CD4-positive, alpha-beta T cell treated with Interleukin-4 for 4 hours (primary cell): ENCODE measurements at places on chromosomes 4 and X.
A peak's percentile ranks its signal among the peaks of the same experiment; 100 is the strongest.

- DNase-seq = no peak
Measured at GRCh38 chr4:38071801-38072431, 111.7 kb downstream of the PTTG2 start.

DNA sequence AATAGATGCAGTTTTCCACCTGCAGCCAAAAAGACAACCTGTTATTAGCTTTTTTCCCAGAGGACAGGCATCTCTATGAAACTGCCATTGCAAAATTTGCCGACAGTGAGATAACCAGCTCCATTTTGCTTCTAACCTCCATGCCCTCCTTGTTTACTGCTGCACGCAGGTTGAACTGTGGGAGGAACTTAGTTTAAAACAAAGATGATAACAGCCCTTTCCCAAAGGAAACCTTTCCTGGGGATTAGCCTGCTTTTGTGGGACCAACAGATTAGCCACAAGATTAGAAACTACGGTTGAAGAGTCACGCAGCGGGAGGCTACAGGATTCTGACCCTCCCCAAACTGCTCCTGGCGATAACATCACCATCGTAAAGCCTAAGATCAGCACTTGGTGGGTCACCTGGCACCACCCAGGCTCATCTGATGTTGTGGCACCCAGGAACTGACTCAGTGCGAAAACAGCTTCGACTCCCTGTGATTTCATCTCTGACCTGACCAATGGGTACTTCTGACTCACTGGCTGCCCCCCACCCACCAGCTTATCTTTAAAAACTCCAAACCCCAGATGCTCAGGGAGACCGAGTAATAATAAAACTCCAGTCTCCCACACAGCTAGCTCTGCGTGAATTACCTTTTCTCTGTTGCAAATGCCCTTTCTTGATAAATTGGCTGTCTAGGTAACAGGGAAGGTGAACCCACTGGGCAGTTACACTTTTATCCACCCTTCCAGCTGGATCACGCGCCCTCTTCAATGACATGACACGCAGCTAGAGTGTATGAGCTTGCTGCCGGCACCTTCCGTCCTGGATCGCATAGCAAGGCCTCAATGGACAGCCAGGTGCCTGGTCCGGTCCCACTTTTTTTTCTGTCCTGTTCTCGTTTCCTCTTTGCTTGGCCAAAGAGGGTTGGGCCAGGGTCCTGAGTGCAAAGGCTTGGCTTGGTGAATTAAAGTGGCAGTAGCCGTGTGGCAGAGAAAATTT lies 27.2 kb downstream of the NOP14 start:
- DNase-seq = peak; percentile 92

DNA sequence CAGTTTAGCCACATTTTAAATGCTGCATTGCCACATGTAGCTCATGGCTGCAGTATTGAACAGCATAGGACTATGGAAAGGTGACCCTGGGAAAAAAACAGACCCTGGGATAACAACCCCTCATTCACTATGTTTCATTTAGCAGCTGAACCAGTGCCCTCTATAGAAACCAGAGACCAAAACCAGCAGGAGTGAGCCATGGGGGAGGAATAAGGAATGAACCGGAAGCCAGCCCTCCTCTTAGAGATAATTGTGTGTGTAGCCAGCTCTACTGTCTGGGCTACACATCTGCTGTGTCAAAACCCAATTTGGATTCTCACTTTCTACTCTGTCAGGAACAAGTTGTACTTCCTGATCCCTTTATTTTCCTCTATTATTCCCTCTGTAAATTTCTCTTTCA lies 158.5 kb upstream of the S100G start:
- DNase-seq = no peak

DNA sequence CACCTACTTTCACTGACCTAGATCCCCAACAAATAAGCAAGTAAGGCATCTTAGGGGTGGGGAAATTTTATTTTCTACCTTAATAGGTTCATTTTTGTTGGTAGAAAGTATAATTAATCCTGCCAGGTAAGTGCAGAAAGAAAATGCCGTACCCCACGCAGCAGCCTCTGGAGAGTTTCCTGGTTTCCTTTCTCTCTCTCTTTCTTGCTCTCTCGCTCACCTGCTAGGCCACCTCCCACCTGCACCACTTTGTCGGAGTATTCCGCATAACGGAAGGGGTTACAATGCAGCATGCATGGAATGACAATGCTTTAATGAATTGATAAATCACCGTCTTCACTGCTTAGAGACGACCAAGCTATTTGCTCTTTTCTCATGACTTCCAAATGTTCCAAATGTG lies 101.0 kb downstream of the SCD5 start:
- DNase-seq = no peak

DNA sequence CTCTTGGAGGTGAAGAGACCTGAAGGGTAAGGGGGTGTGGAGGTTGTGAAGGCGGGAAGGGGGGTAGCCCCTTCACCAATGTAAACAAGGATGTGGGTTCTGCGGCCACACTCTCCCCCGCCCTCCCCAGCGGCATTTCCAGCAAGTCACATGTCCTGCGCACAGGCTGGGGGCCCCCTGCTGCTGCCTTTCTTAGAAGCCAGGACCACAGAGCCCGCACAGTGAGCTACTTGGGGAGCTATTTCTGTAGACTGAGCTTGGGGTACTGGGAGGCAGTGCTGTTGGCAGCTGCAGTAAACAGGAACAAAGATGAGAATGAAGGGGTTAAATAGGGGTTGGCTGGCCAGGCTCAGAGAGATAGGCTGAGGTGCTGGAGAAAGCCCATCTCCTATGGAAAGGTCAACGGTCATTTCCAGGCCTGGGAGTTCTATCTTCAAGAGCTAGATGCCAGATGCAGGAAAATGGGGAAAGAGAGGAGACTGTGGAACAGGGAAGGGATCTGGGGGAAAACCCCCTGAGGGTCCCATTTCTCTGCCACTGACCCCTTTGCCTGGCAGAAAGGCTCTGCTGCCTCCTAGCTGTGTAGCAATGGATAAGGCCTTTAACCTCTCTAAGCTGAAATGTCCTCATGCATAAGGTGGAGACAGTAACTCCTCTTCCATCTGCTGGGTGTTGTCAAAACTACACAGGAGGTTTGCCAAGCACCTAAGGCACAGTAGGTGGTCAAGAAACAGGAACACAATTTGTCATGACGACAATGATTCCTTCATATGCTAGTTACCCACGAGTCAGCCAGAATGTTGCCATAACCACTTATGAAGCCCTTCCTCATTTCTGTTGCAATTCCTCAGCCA lies 18.5 kb upstream of the PIM2 start:
- DNase-seq = peak; percentile 92

DNA sequence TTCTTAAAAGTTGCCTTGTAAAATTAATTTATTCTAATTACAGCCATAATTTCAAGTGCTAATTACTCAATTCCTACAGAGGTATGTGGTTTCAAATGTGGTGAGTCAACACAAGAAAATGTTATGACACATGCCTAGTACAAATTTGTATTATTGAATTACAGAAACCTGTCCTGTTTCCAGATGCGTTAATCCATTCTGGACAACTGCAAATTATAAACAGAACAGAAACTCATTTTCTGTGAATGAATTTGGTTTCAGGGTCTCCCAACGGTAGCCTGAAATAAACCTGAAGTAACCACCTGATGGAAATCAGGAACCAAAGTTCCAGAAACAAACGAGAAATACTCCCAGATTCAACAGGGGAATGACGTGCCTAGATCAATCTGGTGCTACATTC lies 328.6 kb upstream of the F9 start:
- DNase-seq = no peak

- DNase-seq = no peak
Measured at GRCh38 chr4:139734201-139734874, 68.7 kb downstream of the MGST2 start.

DNA sequence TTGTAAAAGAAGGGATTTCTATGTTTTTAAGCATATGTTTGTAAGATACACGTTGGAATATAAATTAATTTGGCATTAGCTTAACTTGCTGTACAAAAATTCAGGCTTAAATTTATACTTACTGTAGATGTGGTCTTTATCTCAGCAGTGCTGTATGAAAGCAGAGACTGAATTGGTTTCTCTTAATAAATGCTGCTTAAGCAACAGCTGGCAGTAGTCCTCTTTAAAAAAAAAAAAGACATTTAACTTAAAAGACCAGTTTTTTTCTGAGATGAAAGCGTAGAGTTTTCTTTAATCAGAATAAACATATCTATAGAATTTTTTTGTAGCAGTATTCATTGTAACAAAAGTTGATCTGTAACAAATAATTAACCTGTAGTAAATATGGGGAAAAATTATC lies 124.6 kb downstream of the RAP1GDS1 start:
- DNase-seq = no peak

GRCh38 chrX:136794080-136794479 lies 13.3 kb upstream of the ARHGEF6 start:
- no peak for DNase-seq

GRCh38 chr4:137267024-137267423 lies 265.3 kb downstream of the PCDH18 start:
- DNase-seq = no peak

- DNase-seq = no peak
Measured at GRCh38 chrX:154545673-154546274, 872 bp downstream of the G6PD start.

- DNase-seq = no peak
Measured at GRCh38 chrX:13285229-13285628, 34.6 kb downstream of the ATXN3L start.

- DNase-seq = no peak
Measured at GRCh38 chr4:128305942-128306341, 18.3 kb upstream of the PGRMC2 start.

DNA sequence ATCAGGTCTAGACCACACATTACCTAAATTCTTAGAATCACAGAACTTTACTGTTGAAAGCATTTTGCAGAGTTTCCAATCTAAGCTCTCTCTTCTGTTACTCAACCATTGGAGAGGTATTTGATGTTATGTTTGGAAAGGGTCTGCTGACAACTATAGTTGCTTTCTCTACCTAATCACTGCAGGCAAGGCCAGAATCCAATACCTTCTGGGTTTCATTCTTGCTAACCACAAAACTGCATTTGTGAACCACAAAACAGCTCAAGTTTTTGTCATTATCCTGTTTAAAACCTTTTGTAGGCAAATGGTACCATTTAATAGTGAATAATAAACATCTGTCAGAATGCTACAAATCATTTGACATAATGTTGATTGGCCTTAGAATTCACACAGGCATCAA lies 380.1 kb downstream of the GASK1B start:
- no peak for DNase-seq
